ENCODE measurements at places on chromosomes 4 and X.

DNA sequence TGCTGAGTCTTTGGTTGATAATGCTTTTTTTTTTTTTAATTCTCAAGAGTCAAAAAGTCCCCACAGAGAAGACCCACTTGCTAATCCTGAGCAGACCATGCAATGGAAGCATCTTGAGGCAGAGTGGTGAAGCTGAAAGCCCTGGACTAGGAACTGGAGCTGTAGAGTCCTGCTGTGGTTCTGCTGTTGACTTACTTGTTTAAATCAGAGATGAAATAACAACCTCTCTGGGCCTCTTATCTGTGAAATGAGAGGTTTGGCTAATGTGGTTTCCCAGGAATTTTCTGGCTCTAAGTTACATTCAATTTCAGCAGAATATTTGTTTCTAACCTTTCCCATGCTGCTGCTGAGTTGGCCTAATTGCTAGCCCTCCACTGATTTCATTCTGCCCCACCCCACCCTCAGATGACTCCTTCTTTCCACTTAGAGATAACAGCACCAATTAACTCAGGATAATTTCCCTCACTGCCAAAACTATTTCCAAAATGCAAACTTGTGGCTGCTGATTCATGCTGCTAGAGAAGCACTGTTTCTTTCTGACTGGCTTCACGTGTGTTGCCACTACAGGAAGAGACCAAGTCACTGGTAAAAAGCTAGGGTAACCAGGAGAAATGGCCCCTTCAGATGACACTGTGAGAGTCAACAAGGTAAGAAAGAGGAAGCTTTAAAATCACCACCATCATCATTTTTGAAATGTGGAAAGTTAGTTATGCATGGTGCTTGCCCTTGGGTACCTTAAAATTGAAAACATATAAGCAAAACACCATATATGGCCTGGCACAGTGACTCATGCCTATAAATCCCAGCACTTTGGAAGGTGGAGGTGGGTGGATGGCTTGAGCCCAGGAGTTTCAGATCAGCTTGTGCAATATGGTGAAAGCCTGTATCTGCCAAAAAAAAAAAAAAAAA, 326.4 kb downstream of the DCHS2 start:
- no peak for DNase-seq

- DNase-seq = no peak
Measured at GRCh38 chr4:123444290-123444731, 47.7 kb downstream of the SPRY1 start.

DNA sequence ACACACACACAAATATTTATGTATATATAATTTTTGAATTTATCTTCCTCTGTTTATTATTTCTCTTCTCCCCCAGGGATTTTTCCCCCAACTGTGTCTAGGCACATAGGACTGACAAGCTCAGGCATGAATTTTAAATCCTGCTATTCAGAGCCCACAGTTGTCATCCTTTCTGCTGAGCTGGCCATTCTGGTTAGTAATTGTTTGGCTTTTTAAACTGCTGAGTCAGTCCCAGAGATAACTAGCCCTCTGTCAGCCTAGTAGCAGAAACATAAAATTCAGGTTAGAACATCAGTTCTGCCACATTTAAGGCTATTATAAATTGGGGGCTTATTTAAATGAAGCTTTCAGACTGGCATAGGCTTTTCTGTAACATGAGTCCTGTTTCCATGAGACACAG, 151.7 kb upstream of the MAOA start:
- no peak for DNase-seq

GRCh38 chr4:808860-809570, 16.9 kb downstream of the CPLX1 start:
- DNase-seq = no peak

DNA sequence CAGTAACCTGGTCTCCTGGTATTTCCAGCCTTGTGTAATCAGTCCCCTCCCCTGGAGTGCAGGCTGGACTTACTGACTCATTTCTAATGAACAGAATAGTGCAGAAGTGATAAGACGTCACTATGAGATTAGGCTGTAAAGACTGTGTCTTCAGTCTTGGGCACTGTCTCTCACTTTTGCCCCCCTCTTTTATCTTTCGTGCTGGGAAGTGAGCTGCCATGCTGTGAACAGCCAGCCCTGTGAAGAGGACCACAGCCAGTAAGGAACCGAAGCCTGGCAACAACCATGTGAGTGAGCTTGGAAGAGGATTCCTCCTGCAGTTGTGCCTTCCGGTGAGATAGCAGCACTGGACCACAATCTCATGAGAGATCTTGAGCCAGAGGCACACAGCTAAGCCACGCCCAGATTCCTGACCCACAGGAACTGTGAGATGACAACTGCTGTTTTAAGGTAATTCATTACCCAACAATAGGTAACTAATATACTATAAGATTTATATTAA, 67.5 kb upstream of the GPR34 start:
- DNase-seq = no peak

DNA sequence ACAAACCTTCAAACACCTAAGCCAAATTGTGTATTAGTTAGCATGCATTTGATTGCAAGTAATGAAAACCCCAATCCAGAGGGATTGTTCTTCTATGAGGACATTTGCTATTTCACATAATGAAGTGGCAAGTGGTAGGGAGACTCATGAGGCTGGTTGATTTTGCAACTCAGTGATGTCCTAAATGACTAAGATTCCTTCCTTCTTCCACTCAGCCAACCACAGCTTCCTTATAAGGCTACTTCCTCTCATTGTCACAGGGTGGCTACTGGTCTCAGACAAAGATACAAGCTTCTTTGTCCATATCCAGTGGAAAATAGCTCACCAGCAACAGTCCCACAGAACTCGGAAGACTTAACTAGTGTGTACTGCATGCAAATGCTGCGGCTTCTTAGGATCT, 5.3 kb upstream of the OTC start:
- no peak for DNase-seq

DNA sequence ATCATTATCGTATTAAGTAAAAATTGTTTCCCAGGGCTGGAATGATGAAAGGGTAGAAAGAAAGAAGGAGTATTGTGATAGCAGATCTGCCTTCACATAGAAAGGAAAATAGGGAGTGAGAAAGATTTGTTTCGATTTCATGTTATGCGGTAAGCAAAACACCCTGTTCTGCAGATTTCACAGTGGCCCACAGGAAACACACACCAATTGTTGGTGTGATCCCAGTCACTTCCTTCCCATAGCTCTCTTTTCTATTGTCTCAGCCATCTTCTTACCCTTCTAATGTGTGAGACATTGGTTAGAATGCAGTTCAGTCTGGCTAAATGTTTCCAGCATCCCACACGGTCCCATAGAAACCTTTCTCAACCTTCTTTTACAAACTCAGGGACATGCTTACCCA, 2709.8 kb downstream of the PCDH7 start:
- no peak for DNase-seq

DNA sequence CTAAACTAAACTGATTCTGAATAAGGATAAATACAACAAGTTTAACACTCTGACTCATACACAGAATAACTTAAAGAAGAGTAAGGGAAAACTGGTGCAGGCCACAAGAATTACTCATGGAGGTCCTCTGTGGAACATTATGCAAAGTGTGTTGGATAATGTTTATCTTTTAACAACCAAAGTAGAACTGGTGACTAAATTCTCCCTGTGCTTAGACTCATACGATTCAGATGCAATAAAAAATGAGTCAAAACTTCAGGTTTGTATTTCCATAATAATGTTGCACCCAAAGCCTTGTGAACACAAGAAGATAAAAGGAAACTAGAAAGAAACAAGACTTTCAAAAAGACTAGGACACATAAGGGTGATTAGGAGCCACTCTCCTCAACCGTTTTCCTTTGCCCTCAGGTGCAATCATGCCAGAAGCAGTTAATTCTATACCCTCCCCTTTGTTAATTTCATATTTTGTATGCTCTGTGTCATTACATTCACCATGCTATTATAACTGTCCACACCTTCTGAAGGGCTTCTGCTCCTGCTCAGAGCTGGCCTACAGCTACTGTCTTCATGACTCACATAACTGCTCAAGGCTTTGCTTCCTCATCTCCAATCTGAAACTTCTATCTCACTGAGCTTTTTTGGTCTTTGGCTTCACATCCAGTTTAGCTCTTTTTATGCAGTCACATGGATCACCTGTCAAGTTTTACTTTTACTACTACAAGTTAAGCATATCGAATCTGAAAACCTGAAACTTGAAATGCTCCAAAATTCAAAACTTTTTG, 60.2 kb downstream of the KCNIP4 start:
- no peak for DNase-seq

DNA sequence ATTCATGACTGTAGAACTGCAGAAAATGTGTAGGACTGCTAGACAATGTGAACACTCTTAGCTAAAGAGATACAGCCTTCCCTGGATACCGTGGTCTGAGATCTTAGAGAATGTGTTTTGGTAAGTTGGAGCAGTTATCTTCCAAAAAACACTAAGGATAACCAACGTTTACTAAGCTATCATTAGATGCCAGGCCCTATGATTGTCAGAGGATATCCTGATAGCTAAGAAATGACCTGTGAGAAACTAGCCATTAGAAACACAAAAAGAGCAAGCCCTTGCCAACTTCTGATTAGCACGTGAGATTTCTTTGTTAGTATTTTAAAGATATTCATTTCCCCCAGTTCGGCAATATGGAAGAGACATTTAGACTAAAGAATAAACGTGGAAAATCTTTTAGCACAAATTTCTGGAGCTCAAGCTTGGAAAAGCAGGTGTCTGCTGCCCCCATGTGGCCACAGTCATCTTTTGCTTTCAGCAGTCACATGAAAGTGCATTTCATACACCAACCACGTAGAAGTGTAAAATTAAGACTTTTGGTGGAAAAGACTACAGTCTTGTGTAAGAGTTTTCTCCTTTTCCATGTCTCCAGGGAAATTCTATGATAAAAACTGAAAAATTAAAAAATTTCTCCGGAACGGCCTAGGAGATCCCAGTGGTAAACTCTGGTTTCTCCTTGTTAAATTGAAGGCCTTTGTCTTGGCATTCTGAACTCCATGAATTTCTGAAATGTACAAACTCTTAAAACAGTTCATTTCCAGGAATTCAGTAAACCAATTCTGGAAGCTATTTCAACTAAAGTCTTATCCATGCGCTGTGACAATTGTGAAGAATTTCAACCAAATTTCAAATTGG, 136.4 kb downstream of the ZNF674 start:
- peak; percentile 29 for DNase-seq

- no peak for DNase-seq
Measured at GRCh38 chr4:80171656-80172055, 25.6 kb upstream of the PRDM8 start.

GRCh38 chrX:72236841-72237240, 2.0 kb downstream of the ERCC6L start:
- no peak for DNase-seq

- no peak for DNase-seq
Measured at GRCh38 chr4:103095080-103095479, 4.6 kb downstream of the BDH2 start.

DNA sequence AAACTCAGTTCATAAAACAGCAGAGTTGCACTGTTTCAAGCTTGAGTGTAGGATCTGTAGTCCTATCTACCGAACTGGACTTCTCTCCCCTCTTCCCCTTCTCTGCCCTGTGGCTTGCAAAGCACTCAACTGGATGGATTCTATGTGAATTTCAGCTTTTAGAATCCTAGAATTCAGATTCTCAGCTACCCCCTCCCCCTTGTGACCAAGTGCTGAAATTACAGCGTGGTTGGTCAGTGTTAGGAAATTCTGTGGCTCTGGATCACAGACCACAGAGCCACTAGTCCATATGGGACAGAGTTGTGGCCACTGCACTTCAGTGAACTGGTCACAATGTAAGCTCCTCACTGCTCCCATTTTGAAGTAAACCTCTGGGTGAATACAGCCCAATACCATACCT, 64.6 kb upstream of the TRPC5 start:
- DNase-seq = no peak

DNA sequence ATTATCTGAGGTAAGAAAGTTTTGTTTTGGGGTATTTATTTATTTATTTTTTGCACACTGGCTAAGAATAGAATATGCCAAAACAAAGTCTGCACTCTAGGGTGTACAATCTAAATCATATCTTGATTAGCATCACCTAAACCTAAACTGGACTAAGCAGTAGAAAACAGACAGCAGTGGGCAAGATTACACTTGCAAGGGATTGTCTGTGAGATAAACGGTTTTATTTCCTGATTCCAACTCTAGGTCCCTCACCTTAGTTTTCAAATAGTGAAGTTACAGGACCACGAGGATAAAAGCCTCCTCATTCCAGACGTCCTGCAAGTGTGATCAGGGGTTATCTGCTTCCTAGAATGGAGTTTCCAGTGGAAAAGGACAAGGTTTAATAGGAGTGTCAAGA, 86.1 kb downstream of the SH3RF1 start:
- DNase-seq = no peak

DNA sequence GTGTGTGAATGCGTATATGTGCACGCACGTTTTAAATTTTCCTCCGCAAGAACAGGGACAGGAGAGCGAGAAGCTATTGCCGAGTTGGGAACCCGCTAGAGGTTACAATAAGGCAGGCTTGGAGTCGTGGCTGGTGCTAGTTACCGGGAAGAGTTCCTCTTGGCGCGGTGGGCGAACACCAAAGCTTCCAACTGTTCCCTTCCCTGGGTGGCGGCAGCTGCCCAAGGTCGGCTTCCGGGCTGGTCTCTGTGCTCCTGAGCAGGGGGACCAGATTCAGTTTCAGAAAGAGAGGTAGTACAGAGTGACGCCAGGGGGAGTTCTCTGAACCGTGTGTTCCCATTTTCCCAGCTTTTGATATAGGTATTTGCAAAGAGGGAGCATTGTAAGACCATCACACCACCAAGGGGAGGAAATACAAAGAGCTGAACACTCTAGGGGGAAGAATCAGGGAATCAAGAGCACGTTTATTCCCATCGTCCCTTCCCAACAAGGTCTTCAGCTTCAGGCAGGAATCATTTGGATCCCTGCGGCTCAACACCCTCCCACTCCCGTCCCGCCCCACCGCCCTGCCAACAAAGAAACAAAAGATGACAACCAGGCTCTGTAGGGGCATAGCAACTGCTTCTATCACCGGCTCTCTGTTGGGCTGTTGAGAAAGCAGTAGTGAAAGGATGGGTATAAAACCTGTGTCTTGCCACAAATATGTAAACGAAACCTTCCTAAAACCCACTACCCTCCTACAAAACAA, 113.6 kb upstream of the TEX13C start:
- DNase-seq = no peak

GRCh38 chrX:79601341-79602131, 234.4 kb upstream of the ITM2A start:
- no peak for DNase-seq

- DNase-seq = no peak
Measured at GRCh38 chr4:144302704-144303536, 162.4 kb upstream of the GYPA start.

All from 8988T (cell line).